ENCODE measurements at places on chromosomes 7 and 10.

DNA sequence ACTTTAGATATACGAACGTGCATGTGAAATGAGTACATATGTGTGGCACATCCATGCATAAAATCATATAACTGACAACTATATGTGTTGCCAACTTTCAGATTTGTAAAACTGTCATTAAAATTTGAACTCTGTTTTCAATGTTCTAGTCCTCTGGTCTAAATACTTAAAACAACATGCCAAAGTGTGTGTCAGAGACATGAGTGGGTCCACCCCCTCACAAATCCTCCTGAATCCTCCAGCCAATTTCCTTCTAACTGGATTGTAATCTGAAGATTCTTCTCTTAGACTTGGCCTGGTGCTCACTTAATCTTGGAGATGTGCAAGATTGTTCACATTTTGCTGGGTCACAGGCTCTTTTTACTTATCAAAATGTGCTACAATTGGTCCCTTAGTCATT, 184.1 kb downstream of the RELN start:
- DNase-seq = no peak

DNA sequence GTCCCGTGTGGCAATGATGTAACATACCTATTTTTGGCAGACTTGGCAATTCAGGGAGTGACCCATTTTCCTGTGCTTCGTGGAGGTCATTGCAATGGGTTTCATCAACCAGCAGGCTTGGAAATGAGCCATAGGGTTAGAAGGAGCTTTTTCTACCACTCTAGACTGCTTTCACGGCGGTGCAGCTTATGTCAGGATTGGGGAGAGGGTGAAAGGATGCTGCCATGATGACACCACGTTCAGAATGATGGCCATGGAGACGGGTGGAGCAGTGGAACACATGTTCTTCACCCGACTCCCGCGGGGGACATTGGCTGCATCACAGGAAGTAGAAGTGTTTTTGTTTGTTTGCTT, 220.2 kb downstream of the EMX2 start:
- no peak for DNase-seq

GRCh38 chr7:16066805-16067459, 354.4 kb downstream of the CRPPA start:
- no peak for DNase-seq

DNA sequence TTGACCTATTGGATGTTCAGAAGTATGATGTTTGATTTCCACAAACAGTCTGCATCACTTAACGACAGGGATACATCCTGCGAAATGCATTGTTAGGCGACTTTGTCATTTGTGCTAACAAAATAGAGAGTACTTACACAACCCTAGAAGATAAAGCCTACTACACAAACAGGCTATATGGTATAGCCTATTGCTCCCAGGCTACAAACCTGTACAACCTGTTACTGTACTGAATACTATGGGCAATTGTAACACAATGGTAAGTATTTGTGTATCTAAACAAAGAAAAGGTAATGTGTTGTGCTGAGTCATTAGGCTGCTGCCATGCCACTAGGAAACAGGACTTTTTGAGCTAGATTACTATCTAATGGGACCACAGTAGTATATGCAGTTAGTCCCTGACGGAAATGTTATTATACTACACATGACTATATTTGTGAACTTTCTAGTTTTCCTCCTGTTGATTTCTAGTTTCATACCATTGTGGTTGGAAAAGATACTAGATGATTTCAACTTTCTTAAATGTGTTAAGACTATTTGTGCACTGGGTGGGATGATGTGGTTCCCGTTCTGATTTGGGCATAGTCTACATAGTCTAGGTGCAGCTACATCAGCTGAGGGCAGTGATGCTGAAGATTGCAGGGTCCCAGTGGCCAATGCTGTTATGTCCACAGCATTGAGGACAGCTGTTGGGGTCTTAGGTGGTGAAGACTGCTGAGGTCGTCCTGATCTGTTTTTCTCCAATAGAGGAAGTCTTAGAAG, 161.7 kb downstream of the HTR7 start:
- DNase-seq = no peak

DNA sequence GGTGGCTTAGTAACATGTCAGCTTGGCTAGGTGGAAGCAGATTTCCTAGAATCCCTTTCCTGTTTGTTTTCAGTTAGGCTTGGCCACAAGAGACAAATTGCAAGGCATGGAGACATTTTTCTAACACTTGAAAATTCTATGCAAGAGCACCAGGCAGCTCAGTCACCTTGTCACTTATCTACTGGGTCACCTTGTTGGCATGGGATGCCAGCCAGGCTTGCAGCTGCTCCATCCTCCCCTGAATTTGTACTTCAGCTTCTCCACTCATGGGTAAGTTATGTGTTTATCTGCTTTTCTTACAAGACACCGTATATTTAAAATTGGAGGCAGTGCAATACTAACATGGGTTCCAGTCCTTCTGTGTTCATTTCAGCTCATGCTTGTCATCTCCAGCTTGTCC, 40.2 kb upstream of the CCSER2 start:
- no peak for DNase-seq

GRCh38 chr10:129604333-129605032, 137.4 kb downstream of the MGMT start:
- no peak for DNase-seq

DNA sequence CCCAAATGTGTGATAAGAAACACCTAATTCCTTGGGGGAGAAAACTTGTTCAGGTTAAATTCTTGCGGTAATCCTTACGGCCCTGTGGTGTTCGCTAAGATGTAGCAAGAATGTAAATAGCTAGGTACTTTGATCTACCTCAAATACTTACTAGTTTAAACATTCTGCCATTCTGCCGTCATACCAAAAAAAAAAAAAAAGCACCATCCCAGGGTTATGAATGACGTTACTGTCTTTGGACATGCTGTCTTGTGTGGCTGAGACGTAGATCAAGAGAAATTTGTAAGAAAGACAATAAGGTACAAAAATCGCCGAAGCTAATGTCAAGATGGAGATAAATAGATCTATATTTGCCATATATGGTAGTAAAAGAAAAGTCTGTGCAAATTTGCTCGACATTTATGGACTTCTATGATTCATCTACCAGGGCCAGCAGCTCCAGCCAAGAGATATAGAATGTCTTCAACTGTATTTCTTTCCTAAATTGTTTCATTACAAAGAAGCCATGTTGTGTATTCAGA, 195.6 kb downstream of the CUX1 start:
- DNase-seq = no peak

- DNase-seq = no peak
These were observed 76.6 kb downstream of the PTPRE start for GRCh38 chr10:127983344-127984100.

GRCh38 chr7:11436773-11437524, 395.0 kb downstream of the THSD7A start:
- DNase-seq = no peak

- DNase-seq = no peak
These were observed 514.4 kb downstream of the INHBA start for GRCh38 chr7:41188163-41189130.

GRCh38 chr7:131642429-131642828, 86.0 kb upstream of the PODXL start:
- DNase-seq = no peak
